Renal cortical epithelial cell (primary cell): ENCODE measurements at places on chromosomes 7 and 10. TPM values are rescaled to one million over a fixed set of nuclear protein-coding genes. Genes with fewer than 3 reads are reported as not detected.

Gene SORCS1
- total RNA-seq, result under 0.01 TPM in 1 of 2 replicates, not detected in the other

Gene AOAH
- 1.2 and 1.9 TPM in 2 replicates for total RNA-seq

DNA sequence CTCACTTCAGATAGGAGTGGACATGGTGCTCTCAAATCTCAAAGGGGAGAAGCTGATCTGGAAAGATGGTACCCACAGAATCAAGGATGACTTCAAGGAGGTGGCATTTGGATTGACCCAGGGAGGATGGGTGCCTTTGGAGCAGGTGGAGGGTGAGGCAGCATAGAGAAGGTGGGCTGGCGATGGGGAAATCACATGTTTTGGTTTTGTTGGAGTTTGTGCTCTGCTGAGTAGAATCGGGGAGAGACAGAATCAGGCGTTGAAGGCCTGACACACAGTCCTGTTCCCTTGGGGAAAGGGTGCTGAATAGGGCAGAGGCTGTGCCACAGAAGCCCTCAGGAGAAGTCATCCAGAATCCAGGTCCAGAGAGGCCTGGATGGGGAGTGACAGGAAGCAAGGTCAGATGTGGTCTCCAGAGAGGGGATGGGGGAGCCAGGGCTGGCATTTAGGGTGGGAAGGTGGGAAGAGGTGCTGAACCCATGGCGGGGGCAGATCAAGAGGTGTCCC, 291.1 kb downstream of the GLRX3 start:
- no peak for DNase-seq

DNA sequence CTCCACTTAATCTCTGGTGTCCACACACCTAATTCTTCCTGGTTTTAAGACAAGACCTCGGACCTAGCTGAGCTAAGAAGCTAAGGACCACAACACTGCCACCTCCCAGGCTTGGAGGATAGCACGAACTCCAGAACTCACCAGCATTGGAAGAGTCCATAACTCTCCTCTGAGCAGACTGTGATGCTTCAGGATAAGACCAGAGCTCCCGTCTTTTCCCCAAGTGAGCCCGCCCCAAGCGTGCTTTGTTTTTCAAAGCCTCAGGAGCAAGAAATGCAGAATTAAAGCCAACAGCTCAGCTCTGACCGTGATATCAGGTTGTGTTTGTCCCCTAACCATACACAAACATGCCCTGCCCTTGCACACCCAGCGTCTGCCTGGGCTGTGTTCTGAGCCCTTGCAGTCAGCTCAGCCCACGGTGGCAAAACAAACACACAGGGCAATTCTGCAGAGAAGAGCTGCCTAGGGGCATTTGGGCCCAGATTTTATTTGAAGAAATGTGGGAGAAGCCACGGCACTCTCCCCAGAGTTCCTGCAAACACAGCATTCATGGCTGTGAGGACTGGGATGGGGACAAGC, 145.4 kb downstream of the WDR11 start:
- no peak for DNase-seq

DNA sequence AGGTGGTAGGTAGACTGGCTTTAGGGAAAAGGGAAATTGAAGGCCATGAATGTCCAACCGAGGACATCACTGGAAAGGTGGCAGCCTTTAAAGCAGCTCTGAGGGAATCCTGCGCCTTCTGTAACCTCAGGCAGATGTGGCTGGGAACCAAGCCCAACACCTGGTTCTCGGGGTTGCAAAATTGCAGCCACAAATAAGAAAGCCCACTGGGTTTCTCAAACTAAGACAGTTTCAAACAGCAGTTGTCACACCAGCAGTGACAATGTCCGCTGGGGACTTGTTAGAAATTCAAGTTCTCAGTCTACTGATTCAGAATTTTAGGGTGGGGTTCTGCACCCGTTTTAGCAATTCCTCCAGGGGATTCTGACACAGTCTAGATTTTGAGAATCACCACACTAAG, 42.7 kb upstream of the STEAP1B start:
- DNase-seq, result no peak

DNA sequence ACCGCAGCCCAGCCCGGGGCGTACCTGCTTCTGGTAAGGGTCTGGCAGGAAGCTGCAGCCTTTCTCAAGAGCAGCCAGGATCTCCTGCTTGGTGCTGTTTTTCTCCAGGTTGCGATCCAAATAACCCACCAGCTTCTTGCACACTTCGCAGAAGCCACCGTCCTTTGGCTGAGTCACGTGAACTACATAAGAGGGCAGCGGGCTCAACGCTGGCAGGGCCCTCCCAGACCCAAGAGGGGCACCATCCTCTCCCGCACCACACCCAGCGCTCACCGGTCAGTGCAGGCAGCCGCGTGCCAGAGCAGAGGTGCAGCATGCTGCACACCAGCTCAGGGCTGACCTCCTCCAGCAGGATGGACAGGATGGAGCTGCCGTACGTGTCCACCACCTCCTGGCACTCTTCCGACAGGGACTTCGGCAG, 31.6 kb downstream of the PSAP start:
- no peak for DNase-seq
